Right atrium auricular region (tissue), 2 donors: ENCODE measurements at places on chromosomes 6 and 20.

DNA sequence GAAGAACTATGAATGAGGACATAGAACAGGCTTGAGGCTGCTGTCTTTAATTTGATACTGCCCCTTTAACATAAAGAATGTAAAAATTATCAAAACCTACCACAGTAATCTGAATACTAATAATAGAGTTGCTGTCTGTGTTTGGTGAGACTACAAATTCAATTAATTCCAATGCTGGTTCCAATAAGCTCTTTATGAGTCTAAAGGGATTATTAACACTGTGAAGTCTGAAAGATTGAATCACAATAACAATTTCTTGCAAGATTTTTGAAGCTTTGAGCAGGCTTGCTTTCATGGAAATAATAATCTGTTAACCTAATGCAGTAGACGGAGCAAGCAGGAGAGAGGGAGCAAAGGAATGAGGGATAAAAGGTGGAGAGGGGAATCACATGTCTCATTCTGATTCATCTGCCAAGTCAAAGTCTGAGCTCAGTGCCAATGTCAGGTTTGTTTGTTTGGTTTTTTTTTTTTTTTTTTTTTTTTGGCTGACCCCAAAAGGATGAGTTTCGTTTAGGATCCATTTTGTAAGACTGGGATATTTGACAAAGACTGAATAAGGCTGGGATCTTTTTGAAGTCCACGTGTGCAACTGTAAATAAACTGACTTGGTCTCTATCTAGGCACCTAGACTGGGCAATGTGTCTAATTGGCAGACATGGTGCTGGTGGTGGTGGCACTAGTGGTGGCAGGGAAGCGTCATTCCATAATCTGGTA lies 211.6 kb downstream of the RNF144B start:
- DNase-seq = no peak

DNA sequence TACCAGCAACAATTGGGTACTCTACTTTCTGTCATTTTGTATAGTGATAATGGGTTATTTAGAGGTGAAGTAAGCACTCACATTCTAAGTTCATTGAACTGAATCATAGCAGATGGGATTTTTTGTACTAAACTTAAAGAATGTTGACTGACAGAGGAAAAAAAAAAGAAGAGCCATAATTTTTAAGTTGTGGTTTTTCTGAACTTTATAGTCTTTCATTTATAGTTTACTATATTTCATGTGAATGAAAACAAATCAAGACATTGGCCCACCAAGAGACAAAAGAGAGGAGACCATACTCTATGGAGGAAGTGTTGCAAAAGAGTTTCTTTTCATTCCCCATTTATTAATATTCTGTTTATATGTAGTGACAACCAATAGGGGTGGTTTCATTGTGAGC lies 685.7 kb downstream of the BCKDHB start:
- no peak for DNase-seq

DNA sequence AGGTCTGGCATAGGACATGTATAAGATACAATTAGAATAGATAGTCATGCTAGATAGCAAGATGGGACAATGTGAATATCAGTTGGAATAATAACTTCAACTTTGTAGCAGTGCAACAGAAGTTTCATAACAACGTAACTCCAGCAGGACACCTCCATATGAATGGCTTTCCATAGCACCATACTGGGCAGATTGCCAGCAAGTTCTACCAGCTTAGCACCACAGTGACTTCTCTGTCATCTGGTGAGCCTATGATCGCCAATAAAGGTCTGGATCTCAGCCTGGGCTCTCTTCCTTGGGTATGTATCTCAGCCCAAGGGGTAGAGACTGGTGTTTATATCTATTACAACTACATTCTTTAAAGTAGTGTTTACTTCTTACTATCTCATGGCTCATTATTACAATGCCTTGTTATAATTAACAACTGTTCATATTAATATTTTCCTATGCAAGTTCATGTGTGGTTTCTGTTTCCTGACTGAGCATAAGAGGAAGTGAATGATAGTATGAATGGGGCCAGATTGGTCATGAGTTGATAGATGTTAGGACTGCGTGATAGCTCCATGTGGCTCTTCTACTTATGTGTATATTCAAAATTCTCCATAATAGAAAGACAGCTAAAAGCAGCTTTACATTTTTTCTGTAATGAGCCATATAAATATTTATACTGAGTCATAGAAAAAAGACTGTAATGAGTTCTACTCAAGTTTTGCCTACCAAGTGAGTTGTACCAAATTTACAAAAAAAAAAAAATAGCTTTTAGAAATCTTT lies 22.9 kb downstream of the HTR1B start:
- no peak for DNase-seq

GRCh38 chr6:46794068-46794467 lies 879 bp downstream of the MEP1A start:
- DNase-seq = no peak

DNA sequence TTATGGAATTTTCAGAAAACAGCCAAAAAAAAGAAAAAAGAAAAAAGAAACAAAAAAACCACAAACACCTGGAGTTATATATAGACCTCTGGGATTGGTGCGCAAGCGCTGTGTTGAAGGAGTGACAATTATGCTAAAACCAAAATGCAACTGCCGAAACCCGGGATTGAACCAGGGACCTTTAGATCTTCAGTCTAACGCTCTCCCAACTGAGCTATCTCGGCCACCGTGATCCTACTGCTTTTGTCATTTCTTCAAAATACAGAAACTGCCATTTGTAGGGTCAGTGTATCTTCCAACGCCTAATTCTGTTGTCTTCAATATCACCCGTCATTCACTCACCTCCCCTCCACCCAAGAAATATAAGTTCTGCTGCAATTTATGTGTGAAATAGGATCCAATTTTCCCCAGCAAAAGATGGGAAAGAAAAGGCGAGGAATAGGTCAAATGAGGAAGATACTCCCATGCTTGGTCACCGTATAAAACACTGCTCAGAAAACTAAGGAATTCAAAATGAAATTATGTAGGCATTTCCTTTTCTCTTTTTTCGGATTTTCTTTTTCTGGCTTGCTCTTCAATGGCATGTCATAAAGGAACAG lies 116.0 kb downstream of the TRIM27 start:
- no peak for DNase-seq

GRCh38 chr6:12716298-12716916 lies at the start of gene PHACTR1:
Gene PHACTR1, plus strand, starts transcription at chr6:12716767.
- DNase-seq = no peak
